OCI-LY7 (cell line): ENCODE measurements at places on chromosomes 12 and 14. TPM values are rescaled to one million over a fixed set of nuclear protein-coding genes. Genes with fewer than 3 reads are reported as not detected.

Gene KCNMB4
- total RNA-seq, result 7.6 and 8.7 TPM in 2 replicates

Gene SAV1
- 17.9 and 18.2 TPM in 2 replicates for total RNA-seq

Gene REC8
- 12.6 and 14.2 TPM in 2 replicates for total RNA-seq

Gene TSPAN19
- not detected in 2 replicates for total RNA-seq

Gene KMT2D
- 122 and 129 TPM in 2 replicates for total RNA-seq

Gene GPX2
- not detected in 2 replicates for total RNA-seq

Gene LUM
- total RNA-seq, result not detected in 2 replicates

Gene ABCC9
- total RNA-seq, result not detected in 2 replicates

Gene TPPP2
- not detected in 2 replicates for total RNA-seq

Gene CCDC175
- not detected in 2 replicates for total RNA-seq

Gene RHEBL1
- total RNA-seq, result 3.1 and 3.4 TPM in 2 replicates

Gene IRF2BPL
- total RNA-seq, result 23.7 and 23.8 TPM in 2 replicates

Gene GPD1
- total RNA-seq, result 0.31 and 1.2 TPM in 2 replicates

Gene FAM90A1
- total RNA-seq, result not detected in 2 replicates

GRCh38 chr12:34388636-34389377, 366.5 kb downstream of the ALG10 start:
- no peak for DNase-seq

DNA sequence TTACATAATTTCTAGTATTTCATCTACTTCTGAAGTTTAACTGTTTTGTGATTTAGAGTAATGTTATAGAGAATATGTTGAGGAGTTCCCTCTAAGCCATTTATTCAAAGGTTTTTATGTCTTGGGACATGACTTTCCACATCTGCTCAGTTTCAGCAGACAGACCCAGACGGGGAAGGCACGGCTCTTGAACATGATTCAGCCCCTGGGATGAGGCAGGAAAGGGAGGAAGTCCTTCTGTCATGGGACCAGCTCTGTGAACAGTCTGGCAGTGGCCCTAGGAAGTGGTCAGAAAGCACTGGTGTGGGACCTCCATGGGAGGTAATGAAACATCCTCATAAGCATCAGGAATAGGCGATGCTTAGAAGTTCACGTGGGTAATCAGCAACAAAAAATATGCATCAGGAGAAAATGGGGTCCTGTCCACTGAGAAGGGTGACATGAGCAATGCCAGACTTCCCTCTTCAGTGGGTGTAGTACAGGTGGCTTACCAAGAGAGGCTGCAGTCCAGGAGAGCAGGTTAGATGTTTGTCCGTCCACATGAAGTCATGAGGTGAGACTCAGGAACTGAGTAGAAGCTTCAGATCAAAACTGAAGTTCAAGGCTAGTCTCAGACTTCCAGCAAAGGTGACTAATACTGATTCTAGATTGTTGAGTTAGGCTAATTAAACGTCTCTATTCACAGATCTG, 248.5 kb downstream of the IPO8 start:
- no peak for DNase-seq

GRCh38 chr14:56002342-56002741, 115.9 kb upstream of the PELI2 start:
- no peak for DNase-seq

- no peak for DNase-seq
These were observed 665.9 kb downstream of the BCL11B start for GRCh38 chr14:98606041-98606640.

DNA sequence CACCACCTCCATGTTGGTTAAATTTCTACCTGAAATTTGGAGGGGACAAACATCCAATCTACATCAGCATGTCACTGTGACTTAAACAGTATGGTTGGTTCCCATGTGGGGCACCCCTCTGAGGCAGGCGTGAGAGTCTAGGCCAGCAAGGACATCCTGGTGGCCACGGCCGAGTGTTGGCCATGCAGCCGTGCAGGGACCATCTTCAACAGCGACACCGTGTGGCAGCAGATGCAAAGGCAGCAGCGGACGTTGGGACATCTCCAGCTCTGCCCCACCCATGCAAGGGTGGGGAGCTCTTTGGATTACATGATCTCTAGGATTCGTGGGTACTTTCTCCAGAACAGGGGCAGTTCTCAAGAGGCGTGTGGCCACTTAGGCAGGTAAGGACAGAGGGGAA, 49.8 kb downstream of the NOC4L start:
- peak; percentile 15 for DNase-seq

GRCh38 chr14:69675245-69675583, 63.8 kb downstream of the SUSD6 start:
- no peak for DNase-seq

DNA sequence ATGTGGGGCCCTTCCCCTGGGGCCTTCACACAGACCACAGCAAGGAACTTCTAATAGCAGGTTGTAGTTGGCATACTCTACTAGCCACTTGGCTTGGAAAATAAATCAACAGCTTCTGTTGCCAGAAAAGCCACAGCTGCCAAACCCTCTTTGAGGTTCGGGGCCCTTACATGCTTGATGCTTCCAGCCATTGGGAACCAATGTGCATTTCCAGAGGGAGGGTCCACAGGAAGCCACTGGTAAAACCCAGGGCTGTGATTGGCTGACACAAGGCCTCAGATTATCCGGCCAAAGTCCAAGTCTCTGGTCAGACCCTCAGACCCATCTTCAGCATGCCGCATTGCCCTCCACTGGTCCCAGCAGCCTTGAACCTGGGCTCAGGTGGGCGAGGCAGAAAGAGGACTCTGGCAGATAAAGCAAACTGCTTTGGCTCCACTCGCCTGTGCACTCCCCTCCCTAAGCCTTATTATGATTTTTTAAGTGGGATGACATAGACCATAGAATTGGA, 214.4 kb downstream of the BCL11B start:
- no peak for DNase-seq

DNA sequence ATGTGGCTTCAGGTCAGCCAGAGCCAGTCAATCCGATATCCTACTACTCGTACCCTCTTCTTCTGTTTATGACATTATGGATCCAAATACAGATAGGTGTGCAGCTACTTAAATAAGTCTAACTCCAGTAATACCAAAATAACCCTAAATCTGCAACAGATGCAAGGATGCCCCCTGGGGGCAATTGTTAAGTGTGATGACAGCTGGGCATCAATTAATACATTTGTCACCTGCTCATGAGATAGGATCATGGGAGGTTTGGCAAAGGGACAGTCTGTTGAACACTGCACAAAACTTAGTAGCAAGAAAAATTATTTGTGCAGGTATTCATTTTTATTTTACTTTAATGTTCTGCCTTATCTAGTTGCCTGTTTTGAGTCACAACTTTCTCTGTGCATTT, 83.2 kb downstream of the SLC38A6 start:
- peak; percentile 20 for DNase-seq

- no peak for DNase-seq
These were observed 176.7 kb downstream of the PTPN11 start for GRCh38 chr12:112595410-112595809.

- DNase-seq, result no peak
These were observed 463.8 kb downstream of the PRKD1 start for GRCh38 chr14:29463727-29464395.

DNA sequence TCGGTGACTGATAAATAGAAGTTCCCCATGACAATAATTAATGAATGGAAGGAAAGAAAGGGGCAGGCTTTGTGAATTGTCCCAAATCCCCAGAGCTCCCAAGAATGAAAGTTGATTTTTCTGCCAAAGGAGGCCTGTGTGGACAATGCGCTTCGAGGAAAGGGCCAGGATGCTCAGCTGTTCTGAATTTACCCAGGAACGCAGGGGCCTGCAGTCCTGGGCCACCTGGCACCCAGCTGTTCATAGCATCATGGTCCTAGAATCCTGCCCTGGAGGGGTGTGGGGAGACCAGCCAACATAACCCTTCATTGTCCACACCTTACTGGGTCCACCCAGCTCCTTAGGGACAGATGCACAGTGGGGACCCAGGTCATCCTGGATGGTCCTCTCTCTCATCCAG, 587.5 kb downstream of the BCL11B start:
- no peak for DNase-seq

GRCh38 chr12:95126076-95126475, 52.7 kb upstream of the NR2C1 start:
- no peak for DNase-seq

GRCh38 chr14:105368032-105368417, 30.3 kb upstream of the TEX22 start:
- DNase-seq, result no peak

- DNase-seq, result no peak
These were observed 786.8 kb downstream of the DIO2 start for GRCh38 chr14:79424462-79424861.

GRCh38 chr14:89061696-89062095, 237.2 kb downstream of the TTC8 start:
- no peak for DNase-seq

DNA sequence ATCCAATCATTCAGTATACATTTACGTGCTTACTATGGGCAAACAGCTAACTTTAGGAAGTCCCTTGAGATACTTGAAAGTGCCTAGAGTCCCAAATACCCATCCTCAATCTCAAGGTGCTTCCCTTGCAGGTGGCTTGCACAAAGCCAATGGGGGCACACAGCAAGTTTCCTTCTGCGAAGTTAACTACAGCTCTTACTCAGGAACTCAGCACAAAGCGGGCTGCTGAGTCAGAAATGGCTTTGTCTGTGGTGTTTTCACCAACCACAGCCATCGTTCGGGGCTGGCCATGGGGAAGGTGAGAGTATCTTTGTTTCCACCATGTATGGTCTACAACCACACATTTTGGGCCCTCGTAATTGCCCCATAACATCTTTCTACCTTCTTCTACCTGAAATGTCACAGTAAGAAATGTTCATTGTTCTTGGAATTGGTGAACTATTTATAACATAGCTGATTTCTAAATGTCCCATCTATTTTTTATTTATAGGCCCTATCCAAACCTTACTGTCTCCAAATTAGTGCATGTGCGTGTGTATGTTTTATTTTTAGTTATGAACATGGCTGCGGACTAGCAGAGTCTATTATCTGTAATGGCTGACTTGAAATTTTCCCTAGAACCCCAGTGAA, 13.9 kb downstream of the MFAP5 start:
- peak; percentile 63 for DNase-seq

DNA sequence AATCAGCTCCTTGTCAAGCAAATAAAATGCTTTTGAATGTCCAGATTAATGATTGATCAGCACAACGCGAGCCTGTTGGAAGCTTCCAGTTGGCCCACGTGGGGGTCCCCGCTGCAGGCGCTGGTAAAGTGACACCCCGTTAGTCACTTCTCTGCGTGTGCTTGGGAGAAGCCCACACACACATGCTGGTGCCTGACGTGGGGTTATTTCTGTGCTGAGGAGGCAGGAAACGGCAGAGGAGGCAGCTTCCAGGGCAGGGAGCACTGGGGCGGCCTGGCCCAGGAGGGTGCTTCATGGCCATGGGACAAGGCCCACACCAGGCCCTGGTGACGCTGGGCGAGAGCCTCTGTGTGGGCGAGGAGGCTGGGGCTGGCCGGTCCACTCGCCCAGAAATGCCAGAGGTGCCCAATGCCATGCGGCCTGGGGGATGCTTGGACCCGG, 101.5 kb downstream of the KIF26A start:
- DNase-seq, result peak; percentile 46

- no peak for DNase-seq
These were observed 507 bp upstream of the CD9 start for GRCh38 chr12:6199531-6200255.

DNA sequence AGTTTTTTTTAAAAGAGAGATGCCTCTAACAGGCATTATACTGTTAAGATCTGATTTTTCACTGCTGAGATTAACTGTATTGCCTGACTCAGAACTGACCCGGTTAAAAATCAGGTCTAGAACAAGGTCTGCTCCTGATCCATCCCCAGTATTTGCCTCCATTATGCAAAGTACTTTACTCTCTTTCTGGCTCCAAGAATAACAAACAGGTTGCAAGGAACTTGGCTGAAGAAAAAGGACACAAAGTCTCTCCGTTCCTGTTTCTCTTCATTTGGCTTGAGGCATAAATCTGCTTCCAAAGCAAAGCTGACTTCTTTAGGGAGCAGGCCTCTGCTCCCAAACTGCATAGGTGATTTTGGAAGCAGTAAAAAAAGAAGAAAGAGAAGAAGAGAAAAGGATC, 199.3 kb upstream of the PDZRN4 start:
- DNase-seq, result no peak
